ENCODE measurements at places on chromosomes 11 and 22.
A peak's percentile ranks its signal among the peaks of the same experiment; 100 is the strongest.

DNA sequence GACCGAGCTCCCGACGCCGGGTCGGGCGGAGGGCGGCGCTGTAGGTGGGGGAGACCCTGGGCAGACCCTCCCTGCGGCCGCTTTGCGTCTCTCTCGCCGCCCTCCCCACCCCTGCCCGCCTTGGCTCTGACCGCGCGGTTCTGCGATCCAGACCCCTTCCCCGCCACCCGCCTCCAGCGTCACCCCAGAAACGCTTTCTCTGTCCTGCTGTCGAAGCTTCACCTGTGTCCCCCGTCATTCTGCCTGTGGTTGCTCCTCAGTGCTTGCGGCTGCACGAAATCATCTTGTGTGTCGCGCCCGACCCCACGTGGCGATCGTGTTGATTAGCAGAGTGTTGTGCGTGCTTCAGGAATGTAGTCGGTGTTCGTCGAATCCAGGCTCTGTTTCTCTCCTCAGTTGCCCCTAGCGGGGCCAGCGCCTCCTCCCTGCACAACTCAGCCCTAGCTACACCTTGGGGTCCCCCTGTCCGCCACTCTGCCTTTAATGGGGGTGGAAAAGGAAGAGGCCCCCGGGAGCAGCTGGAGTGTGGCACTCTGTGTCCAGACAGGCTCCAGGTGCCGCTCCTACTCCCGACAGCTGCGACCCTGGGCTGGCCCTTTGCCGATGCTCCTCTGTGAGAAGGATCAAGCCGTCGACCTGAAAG is 851 bp downstream of the PTDSS2 start:
- peak; percentile 69 for DNase-seq

GRCh38 chr22:24474221-24474620 is 20.9 kb upstream of the UPB1 start:
- DNase-seq: peak; percentile 95

GRCh38 chr11:113317339-113317738 is 3.0 kb downstream of the TTC12 start:
- peak; percentile 1 for DNase-seq

DNA sequence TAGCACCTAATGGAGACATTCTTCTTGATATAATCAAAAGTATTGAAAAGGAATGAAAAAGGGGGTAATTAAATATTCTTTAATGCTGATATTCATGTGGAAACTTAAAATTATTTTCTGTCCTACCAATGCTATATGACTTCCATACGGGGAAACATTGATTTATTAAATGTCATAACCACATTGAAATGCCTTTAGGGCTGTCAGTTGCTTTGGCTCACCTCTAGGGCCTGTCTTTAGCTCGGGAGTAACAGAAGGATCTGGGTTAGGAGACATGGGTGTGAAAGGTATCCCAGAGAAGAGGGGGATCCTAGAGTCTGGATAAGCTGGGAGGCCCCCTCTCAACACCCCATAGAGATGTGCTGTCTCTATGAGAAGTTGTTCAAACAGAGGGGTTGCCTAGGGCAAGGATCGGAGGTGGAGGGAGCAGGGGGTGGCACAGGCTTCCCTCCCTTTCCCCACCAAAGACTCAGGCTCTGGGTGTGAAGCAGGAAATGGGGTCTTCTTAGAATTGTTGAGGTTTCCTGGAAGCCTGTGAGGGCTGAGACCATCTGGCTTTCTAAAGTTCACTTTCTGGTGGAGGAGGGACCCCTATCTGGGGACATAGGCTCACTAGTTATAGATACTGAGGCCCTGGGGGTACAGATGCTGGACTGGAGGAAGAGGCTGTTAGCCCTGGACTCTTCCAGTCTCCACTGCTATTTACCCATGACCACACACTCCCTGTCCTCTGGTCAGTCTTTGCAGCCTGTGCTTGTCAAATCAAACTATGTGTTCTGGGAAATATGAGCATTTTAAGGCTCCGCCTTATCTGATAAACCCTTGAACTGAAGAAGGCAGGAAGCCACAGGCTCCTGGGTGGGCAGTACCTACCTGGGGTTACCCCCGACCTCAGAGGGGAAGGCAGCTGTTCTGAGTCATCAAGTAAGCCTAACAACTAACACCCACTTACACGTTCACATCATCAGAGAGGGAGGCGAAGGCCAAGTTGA is 55.8 kb upstream of the RRAS2 start:
- no peak for DNase-seq

GRCh38 chr22:37566903-37567798 is 6.9 kb downstream of the CDC42EP1 start:
- DNase-seq: peak; percentile 58

- DNase-seq: no peak
Observed at GRCh38 chr11:7611411-7611810, 61.9 kb downstream of the CYB5R2 start.

- DNase-seq: no peak
Observed at GRCh38 chr11:99535406-99535805, 514.7 kb downstream of the CNTN5 start.

GRCh38 chr22:29748248-29748893 is 18.4 kb downstream of the ZMAT5 start:
- no peak for DNase-seq

DNA sequence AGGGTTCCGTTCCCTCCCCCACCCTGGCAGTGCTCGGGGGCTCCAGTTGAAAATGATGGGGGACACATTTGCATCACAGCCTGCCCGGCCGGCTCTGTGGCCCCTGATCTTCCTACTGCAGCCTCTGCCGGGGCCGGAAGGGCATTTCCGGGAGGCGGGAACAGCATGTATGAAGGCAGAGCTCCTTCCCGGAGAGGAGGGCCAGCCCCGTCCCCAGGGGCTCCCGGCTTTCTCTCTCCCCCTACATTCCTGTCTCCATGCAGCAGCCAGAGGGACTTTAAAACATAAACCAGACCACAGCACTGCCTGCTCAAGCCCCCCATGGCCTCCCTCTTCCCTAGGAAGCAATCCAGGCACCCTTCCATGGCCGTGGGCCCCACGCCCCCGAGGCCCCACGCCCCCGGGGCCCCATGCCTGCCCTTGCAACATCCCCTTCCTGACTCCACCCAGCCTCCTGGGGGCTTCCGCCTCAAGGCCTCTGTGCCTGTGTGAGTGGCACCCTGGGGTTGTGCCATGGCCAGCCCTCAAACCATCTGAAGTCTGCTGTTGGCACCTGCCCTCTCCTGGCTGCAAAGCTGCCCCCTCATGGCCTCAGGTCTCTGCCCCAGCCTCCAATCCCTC is 73.1 kb downstream of the CDKN1C start:
- peak; percentile 50 for DNase-seq

GRCh38 chr11:70146299-70146698 is 56.8 kb upstream of the FADD start:
- DNase-seq: no peak

- peak; percentile 66 for DNase-seq
Observed at GRCh38 chr11:29093416-29094120, 923.3 kb downstream of the KCNA4 start.

GRCh38 chr11:71425860-71426259 is 22.3 kb downstream of the DHCR7 start:
- peak; percentile 7 for DNase-seq

DNA sequence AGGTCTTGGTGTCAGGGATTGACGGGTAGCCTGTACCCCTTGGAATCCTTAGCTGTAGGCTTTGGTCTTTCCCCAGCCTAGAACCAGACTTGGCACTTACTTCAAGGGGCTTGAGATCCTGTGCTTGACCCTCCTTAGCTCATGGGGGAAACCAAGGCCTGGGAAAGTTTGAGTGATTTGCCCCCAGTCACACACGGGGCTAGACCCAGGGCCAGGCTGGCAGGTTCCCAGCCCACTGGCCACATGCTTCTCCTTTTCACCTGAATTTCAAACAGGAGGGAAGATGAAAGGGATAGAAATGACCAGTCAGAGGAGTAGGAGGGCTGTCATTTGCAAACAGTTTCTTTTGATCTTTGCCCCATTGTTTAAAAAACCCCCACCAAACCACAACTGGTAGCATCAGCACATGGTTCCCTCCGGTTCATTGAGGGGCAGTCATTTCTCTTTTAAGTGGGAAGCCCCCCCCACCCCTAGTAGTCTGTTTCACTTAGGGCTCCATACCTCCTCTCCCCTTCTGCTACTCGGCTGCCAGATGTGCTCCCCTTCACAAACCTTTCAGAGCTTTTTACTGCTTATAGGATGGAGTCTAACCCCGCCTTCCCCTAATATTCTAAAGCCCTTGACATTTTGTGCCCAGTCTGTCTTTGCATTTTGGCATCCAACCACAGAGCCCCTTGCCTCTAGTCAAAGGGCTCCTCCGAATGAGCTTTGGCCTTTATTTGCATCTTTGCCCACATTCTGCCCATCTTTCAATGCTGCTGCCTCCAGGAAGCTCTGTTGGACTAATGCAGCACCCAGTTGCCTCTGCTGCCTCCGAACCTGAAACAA is 37.6 kb downstream of the ZNRF3 start:
- no peak for DNase-seq

- no peak for DNase-seq
Observed at GRCh38 chr11:127194521-127194920, 194.0 kb upstream of the KIRREL3 start.

DNA sequence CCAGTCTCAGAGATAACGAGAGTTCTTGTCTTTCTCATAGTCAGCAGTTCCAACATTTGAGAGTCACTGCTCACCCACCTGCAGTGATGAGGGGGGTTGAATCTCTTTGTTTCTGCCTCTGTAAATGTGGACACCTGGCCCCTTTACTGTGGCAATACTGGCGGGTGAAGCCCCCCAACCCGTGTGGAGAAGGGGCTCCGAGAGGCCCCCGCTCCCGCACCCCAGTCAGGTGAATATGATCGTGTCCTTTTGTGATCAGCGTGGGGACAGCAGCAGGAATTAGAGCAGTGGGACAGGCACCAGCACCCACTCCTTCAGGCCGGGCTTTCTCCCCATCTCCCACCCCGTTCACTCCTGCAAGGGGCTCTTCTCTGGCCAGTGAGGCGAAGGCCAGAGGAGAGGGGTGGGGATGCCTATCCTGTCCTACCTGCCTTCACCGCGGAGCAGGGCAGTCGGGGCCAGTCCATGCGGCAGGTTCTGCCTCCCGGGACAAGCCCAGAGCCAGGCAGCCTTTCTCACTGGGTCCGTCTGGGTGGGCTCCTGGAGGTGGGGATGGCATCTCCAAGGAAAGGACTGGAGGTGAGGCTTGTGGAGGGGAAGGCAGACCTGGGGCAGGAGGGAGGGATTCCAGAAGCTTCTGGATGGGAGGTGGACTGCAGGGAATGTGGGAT is 12.7 kb upstream of the CELSR1 start:
- no peak for DNase-seq

GRCh38 chr11:114367244-114367957 is 32.9 kb downstream of the C11orf71 start:
- DNase-seq: no peak

GRCh38 chr22:37976547-37976946 is 7.8 kb downstream of the SOX10 start:
- no peak for DNase-seq

GRCh38 chr11:77303328-77303727 is 1.8 kb upstream of the GDPD4 start:
- DNase-seq: no peak

DNA sequence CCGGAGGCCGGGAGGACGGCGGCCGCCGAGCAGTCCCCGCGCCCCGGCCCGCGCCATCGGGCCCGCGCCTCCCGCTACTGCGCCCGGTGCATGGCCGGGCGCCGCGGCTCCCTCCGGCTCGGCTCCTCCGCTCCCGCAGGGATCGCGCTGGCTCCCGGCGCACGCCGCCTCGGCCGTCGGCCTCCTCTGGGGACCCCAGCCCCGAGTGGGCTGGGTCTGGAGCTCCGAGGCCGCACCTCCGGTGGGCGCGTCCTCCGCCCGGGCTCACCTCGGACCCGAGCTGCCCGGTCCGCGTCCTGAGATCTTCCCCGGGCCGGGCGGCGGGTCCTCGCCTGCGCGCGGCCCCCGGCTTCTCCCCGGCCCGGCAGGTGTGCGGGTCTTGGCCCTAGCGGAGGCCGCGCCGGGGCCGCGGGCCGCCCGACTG is 251 bp downstream of the SHISA8 start:
- no peak for DNase-seq

DNA sequence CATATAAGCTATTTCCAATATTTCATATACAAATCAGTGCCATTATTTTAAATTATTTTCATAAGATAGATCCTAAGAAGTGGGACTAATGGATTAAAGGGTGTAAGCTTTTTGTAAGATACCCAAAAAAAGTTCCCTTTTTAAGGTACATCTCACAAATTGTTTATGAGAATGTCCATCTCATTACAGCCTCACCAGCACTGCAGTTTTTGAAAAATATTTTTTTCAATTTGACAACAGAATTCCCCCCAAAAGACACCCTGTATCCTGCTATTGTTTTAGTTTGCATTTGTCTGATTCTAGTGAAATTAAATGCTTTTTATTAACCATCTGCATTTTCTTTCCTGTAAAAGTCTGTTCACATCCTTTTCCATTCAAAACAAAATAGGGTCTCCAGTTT is 69.0 kb downstream of the TIMP3 start:
- no peak for DNase-seq

DNA sequence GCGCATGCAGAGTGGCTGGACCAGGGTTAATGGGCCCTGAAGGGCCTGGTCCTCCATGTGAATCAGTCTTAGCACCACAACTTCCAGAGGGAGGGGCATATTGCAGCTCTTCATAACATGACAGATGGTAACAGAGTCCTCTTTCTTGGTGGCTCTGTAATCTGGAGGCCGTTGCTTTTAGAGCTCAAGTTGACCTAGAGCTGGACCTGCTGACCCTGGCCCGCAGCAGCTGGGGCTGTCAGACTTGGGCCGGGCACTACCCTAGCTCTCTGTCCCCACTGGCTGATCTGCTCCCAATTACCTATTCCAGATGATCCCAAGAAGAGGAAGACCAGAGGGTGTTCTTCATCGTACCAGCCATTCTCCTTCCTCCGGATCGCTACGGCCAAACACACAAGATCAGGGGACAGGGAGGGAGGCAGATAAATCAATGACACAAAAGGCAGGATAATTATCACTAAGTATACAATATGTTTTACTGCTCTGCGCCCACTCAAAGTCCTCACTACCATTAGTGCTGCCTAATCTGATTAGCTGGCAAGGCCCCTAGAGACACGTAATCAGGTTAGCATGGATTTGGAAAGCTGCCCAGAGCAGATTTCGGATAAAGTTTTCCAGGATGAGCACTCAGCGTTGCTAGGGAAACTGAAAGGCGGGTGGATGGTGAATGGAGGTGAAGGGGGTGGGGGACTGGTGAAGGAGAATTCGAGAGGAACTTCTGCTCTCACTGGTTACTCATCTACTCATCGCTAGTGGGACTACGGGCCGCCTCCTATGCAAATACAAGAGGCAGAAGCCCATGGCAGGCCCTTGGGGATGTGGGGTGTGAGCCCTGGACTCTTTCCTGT is 64.5 kb upstream of the PHOX2A start:
- peak; percentile 95 for DNase-seq

GRCh38 chr22:44753189-44754042 is 1.0 kb downstream of the ARHGAP8 start:
- peak; percentile 82 for DNase-seq

GRCh38 chr11:112620621-112621394 is 340.4 kb upstream of the NCAM1 start:
- DNase-seq: peak; percentile 40

DNA sequence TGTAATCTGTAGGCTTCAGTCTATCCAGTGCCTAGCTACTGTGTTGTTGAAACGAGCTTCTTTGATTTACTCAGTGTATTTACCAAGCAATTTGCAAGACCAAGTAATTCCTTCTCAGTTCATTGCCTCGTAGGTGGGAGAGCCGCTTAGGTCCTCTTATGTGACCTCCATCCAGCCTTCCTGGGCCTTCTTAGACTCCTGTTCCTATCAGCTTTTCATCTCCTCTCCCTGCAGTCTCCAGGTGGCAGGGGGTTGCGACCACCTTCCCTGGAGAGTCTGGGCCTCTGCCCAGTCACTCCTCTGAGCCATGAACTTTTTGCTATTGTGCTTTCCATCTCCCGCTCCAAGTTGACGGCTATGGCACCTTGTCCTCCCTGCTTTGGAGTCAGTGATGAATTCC is 251.8 kb downstream of the KIRREL3 start:
- DNase-seq: no peak

- no peak for DNase-seq
Observed at GRCh38 chr22:44676441-44677352, 25.3 kb upstream of the PRR5 start.
